Esophagus squamous epithelium (tissue), 5 donors: ENCODE measurements at places on chromosomes 4 and X.

DNA sequence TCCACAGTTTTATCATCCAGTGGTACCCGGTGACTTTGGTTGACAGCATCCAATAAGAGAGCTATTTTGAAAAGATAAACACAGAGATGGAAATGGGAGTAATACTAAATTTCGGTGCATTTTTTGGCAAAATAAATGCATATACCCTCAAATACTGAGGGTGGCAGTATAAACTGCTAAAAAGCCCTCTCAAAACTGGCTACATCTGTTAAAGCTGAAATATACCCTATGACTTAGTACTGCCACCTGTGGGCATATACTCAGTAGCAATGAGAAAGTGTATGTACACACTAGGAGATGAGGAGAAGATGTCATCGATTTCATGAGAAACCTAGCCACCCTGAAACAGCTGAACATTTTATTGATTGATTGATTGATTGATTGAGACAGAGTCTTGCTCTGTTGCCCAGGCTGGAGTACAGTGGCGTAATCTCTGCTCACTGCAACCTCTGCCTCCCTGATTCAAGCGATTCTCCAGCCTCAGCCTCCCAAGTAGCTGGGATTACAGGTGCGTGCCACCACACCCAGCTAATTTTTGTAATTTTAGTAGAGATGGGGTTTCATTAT is 12.2 kb upstream of the TMEM128 start:
- H3K4me3 ChIP-seq, result no peak overlapping the region
- no peak overlapping the region for H3K27ac ChIP-seq
- no peaks in the 10 kb centered on the region for H3K4me1 ChIP-seq
- no peak for DNase-seq
- no peaks in the 10 kb centered on the region for H3K27me3 ChIP-seq

GRCh38 chrX:110341189-110342035 is 17.2 kb upstream of the RTL9 start:
- H3K4me1 ChIP-seq, result no peaks in the 10 kb centered on the region
- no peak overlapping the region for H3K4me3 ChIP-seq
- no peaks in the 10 kb centered on the region for H3K27me3 ChIP-seq
- no peak for DNase-seq

DNA sequence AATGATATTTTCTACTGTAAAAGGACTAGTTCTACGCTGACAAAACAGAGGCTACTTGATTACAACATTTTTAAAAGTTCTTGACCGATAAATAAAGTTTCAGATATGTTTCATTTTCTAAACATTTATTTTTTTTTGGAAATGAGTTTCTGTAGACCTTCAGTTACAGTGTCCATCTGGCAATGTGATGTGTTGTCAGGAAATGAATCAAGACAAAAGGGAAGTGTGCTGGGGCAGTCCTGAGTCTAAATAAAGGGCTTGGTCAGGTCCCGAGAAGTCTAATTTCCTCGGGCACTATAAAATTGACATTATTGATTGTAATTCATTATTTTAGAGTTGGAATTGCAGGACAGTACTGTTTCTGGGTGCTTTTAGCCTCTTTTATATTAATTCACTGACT is 57.0 kb upstream of the FTHL17 start:
- no peak overlapping the region for H3K4me3 ChIP-seq
- H3K36me3 ChIP-seq, result no peaks in the 10 kb centered on the region

- no peak overlapping the region for H3K4me3 ChIP-seq
- H3K4me1 ChIP-seq, result no peaks in the 10 kb centered on the region
- no peak for DNase-seq
- no peak overlapping the region for H3K27ac ChIP-seq
These were observed 53.1 kb upstream of the GIMD1 start for GRCh38 chr4:106421441-106422296.

- no peaks in the 10 kb centered on the region for H3K27me3 ChIP-seq
- no peaks in the 10 kb centered on the region for H3K4me1 ChIP-seq
- no peak overlapping the region for H3K27ac ChIP-seq
- no peak for DNase-seq
- H3K36me3 ChIP-seq, result no peaks in the 10 kb centered on the region
These were observed 97.6 kb upstream of the C1GALT1C1 start for GRCh38 chrX:120727452-120727851.

- H3K27ac ChIP-seq, result no peak overlapping the region
- H3K4me3 ChIP-seq, result no peak overlapping the region
- H3K36me3 ChIP-seq, result no peaks in the 10 kb centered on the region
- no peaks in the 10 kb centered on the region for H3K4me1 ChIP-seq
- DNase-seq, result no peak
These were observed 205.2 kb downstream of the ADGRL3 start for GRCh38 chr4:61405307-61405706.

- H3K27ac ChIP-seq, result no peak overlapping the region
- DNase-seq, result no peak
- H3K27me3 ChIP-seq, result no peaks in the 10 kb centered on the region
- H3K4me3 ChIP-seq, result no peak overlapping the region
- no peaks in the 10 kb centered on the region for H3K36me3 ChIP-seq
- H3K4me1 ChIP-seq, result no peaks in the 10 kb centered on the region
These were observed 2.9 kb downstream of the USP51 start for GRCh38 chrX:55486736-55487135.

- no peak for DNase-seq
- no peak overlapping the region for H3K27ac ChIP-seq
- no peaks in the 10 kb centered on the region for H3K4me1 ChIP-seq
- no peaks in the 10 kb centered on the region for H3K27me3 ChIP-seq
These were observed 42.4 kb upstream of the PABPC4L start for GRCh38 chr4:134243742-134244713.

- no peaks in the 10 kb centered on the region for H3K4me1 ChIP-seq
- no peak for DNase-seq
- H3K4me3 ChIP-seq, result no peak overlapping the region
- H3K27me3 ChIP-seq, result no peaks in the 10 kb centered on the region
These were observed 72.8 kb downstream of the SLC9A7 start for GRCh38 chrX:46686003-46686645.

DNA sequence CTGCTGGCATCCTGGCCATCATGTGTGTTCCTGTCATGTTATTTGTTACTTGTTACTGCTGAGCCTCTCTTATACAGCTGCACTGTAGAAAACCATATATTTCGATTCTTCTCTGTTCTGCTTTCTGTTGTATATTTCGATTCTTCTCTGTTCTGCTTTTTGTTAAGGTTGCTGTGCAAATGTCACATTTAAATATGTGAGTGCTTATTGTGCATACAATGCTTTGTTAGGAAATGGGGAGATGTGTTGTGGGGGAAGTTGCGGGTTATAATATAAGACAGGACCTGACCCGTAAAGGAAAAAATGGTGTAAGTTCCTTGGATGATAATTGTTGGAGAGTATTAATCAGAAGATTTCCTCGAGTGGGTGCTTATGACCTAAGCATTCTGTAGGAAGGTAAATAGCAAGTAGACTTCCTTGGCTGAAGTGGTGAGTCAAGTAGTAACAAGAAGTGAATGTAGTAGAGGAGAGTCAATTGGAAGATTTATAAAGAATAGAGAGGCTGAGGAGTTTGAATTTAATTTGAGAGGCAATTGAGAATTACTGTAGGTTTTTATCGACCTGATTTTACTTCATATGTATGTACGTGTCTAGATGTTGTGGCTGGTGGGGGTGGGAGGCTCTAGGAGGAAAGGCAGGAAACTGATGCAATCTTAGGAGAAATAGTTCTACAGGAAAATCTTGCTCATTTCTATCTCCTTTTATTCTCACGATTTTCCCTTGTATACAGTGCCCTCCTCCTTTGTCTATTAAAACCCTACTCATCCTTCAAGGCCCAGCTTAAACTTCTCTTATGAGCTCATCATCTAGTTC is 8.5 kb downstream of the OGT start:
- no peak for DNase-seq
- H3K4me1 ChIP-seq, result peaks cover 86% of the 10 kb centered on the region
- H3K27ac ChIP-seq, result peak overlapping the region; percentile 39
- no peaks in the 10 kb centered on the region for H3K27me3 ChIP-seq
- H3K36me3 ChIP-seq, result peaks cover 40% of the 10 kb centered on the region

DNA sequence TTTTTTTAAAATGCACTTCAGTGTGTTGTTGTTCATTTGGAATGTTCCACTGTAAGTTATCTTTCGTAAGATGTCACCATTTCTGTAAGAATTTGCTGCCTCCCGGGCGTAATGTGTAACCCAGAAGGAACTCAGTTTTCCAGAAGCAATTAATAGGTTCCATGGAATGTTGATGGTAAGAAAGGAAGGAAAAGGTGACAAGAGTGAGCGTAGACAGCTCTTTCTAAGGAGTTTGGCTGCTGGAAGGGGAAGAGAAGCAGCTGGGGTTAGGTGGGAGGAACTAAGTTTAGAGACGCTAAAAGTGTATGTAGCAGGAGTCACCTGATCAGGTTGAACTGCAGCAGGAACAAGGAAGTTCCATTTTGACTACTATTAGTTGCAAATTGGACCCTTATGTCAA is 35.9 kb downstream of the PNMA5 start:
- no peaks in the 10 kb centered on the region for H3K27me3 ChIP-seq
- no peak overlapping the region for H3K27ac ChIP-seq
- no peaks in the 10 kb centered on the region for H3K4me1 ChIP-seq

DNA sequence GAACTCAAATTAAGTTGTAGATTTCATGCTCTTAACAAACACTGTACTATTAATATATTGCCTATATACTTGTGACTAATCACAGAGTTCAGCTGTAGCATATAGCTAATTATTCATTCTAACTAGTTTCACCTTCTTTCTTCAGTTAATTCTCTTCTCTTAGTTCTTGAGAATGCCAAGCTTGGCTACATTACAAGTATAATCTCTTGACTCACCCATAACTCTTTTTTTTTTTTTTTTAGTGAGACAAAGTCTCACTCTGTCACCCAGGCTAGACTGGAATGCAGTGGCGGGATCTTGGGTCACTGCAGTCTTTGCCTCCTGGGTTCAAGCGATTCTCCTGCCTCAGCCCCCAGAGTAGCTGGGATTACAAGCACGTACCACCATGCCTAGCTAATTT is 5.4 kb downstream of the KLHL5 start:
- no peaks in the 10 kb centered on the region for H3K36me3 ChIP-seq
- no peak overlapping the region for H3K27ac ChIP-seq
- peaks cover 13% of the 10 kb centered on the region for H3K4me1 ChIP-seq
- DNase-seq, result no peak
- no peak overlapping the region for H3K4me3 ChIP-seq
- H3K27me3 ChIP-seq, result no peaks in the 10 kb centered on the region

GRCh38 chrX:13090027-13090338 is 45.6 kb upstream of the FAM9C start:
- H3K4me1 ChIP-seq, result no peaks in the 10 kb centered on the region
- H3K27me3 ChIP-seq, result no peaks in the 10 kb centered on the region
- no peaks in the 10 kb centered on the region for H3K36me3 ChIP-seq
- no peak overlapping the region for H3K4me3 ChIP-seq
- no peak for DNase-seq
- H3K27ac ChIP-seq, result peak overlapping the region; percentile 56

DNA sequence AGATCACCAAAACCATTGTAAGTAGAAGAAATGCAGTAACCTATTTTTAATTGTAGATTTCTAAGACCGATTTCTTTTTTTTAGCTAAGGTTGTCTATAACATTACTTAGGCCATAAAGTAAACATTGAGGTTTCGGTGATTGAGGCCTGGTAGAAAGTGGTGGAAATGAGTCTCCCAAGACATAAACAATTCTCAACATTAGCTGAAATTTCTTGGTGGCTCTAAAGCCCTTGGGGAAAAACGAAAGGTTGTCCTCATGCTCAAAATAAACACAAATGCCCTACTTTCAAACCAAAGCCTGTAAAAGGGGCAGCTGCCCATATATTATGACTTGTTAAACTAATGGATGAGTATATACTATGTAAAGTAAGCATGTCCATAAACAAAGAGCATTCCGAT is 98.8 kb downstream of the SCFD2 start:
- no peaks in the 10 kb centered on the region for H3K27me3 ChIP-seq
- no peak for DNase-seq
- no peak overlapping the region for H3K27ac ChIP-seq
- H3K4me3 ChIP-seq, result no peak overlapping the region

DNA sequence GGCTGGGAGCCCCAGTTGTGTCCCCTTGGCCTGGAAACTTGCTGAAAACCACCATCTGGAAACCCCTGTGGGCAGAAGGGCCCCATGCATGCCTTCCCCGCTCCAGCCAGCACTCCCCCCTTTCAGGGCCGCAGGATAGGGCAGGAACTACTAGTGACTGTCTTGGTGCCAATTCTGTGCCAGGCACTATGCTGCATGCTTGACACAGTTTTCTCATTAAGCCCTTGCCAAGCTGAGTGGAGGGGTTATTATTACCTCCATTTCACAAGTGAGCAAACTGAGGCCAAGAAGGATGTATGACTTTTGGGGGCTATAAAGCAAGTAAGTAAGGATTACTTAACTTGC is 73.6 kb upstream of the PJA1 start:
- no peaks in the 10 kb centered on the region for H3K27me3 ChIP-seq
- no peaks in the 10 kb centered on the region for H3K36me3 ChIP-seq
- H3K4me3 ChIP-seq, result no peak overlapping the region
- H3K27ac ChIP-seq, result no peak overlapping the region

DNA sequence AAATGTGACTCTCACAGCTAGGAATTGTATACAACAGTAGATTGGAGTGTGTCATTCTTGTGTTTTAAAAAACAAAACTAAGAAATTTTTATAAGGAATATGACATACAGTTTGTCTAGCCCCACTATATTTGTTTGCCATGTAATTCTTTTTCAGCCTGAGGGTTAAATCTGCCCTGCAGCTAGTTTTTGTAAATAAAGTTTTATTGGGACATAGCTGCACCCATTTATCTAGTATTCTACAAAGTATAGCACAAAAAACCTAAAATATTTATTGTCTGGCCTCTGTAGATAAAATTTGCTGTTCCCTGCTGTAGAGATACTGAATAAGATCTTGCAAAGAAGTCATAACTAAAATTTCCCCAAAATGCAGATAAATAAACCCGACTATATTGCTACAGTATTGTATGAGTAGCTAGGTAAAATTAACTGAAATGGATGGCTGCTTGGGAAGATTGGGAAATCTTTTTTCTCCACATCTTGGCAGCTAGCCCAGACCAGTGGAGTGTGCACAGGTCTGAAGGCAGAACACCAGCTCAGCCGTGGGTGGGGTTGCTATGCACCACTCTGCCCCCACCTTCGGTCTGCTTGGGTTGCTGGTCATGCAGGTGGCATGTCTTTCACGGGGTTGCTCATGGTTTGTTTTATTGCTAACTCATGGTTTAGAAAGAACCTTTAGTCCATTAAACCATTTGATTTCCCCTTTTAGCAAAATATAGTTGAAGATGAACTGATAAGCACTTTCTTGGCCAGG is 127.9 kb downstream of the KLHL8 start:
- H3K27ac ChIP-seq, result peak overlapping the region; percentile 72
- H3K36me3 ChIP-seq, result peaks cover 53% of the 10 kb centered on the region
- no peak overlapping the region for H3K4me3 ChIP-seq
- no peak for DNase-seq
- peaks cover 61% of the 10 kb centered on the region for H3K4me1 ChIP-seq
- H3K27me3 ChIP-seq, result no peaks in the 10 kb centered on the region

DNA sequence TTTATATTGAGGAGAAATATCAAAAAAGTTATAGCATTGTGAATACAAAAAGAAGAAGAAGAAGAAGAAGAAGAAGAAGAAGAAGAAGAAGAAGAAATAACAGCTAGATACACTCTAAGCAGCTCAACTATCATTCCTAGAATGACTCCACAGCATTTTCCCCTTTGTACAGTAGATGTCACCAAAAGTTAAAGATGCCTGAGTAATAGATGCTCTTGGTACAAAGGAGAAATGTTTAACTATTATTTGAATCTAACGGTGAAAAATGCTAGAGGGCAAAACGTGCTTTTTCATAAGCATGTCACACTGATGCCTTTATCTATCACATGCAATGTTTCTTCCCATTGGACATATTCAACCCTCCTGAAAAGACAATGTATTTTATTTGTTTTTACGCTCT is 178.4 kb upstream of the GPRIN3 start:
- H3K4me1 ChIP-seq, result no peaks in the 10 kb centered on the region
- no peak for DNase-seq
- no peak overlapping the region for H3K27ac ChIP-seq
- no peak overlapping the region for H3K4me3 ChIP-seq
